ENCODE measurements at places on chromosomes 1 and 21. TPM values are rescaled to one million over a fixed set of nuclear protein-coding genes. Genes with fewer than 3 reads are reported as not detected.

SHISA4 gene
- total RNA-seq = 22.0 TPM

RGS7 gene
- total RNA-seq = 12.5 TPM

AJAP1 gene
- 12.3 TPM for total RNA-seq

SDHC gene
- total RNA-seq = 24.9 TPM

- DNase-seq = peak; percentile 93
Observed at GRCh38 chr21:39445321-39446269, at the start of gene LCA5L. Gene LCA5L, minus strand, starts transcription at chr21:39445778. Its CDS starts 17,285 bp downstream, at chr21:39428493.

DNA sequence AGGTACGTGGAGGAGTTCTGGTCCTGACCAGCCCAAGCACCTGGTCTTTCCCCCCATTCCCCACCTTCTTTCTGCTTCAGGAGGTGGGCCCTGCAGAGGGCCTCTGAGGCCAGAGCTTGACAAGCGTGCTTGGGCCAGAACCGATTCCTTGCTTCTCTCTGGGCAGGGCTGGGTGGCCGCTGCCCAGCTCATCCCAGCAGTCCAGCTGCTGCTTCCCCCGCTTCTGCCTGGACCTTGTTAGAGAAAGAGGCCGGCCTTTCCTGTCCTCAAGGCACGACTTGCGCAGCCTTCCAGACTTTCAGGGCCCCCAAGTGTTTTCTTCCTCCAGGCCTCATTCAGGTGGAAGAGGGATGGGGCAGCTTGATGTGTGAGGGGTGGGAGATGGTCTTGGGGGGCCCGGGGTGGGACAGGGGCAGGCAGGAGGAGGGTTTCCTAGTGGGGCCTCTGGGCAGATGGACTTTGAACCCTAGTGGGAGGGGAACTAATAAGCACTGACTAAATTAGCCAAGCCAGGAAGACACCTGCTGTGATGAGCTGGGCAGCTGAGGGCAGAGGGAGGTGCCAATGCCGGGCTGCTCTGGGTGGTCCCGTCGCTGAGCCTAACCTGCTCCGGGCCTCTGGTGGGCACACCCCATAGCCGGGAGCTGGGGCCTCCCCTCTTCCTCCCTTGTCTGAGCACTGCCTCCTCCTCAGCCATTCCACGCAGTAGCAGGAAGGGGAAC is 36.5 kb downstream of the ARHGEF10L start:
- DNase-seq = no peak
